ENCODE measurements at places on chromosomes 3 and 15.

GRCh38 chr3:41447701-41448100, 248.4 kb downstream of the CTNNB1 start:
- peaks cover 15% of the 10 kb centered on the region for H3K36me3 ChIP-seq
- H3K27me3 ChIP-seq = no peaks in the 10 kb centered on the region
- H3K4me3 ChIP-seq = no peak overlapping the region
- H3K4me1 ChIP-seq = no peaks in the 10 kb centered on the region

- H3K36me3 ChIP-seq = no peaks in the 10 kb centered on the region
- no peaks in the 10 kb centered on the region for H3K27me3 ChIP-seq
- H3K4me1 ChIP-seq = no peaks in the 10 kb centered on the region
- H3K4me3 ChIP-seq = no peak overlapping the region
Observed at GRCh38 chr3:53261712-53262111, 5.9 kb upstream of the TKT start.

DNA sequence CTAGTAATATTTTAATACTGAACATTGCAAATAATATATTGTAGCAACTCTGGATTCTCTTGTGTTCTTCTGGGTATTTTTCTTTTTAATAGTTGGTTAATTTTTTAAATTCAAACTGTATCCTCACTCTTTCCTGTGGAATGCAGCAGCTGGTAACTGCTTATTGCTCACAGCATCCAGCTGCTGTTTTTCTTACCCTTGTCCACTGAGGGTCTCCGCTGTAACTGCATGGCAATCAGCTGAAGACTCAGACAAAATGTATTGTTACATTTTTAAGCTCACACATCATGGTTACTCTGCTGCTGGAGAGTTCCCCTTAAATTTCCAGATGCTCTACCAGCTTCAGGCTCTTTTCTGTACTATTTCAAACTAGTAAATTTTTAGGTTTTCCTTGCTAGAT, 227.6 kb downstream of the MBNL1 start:
- no peak overlapping the region for H3K27ac ChIP-seq
- no peaks in the 10 kb centered on the region for H3K27me3 ChIP-seq
- no peaks in the 10 kb centered on the region for H3K36me3 ChIP-seq
- H3K4me1 ChIP-seq = peaks cover 10% of the 10 kb centered on the region
- no peak for DNase-seq

DNA sequence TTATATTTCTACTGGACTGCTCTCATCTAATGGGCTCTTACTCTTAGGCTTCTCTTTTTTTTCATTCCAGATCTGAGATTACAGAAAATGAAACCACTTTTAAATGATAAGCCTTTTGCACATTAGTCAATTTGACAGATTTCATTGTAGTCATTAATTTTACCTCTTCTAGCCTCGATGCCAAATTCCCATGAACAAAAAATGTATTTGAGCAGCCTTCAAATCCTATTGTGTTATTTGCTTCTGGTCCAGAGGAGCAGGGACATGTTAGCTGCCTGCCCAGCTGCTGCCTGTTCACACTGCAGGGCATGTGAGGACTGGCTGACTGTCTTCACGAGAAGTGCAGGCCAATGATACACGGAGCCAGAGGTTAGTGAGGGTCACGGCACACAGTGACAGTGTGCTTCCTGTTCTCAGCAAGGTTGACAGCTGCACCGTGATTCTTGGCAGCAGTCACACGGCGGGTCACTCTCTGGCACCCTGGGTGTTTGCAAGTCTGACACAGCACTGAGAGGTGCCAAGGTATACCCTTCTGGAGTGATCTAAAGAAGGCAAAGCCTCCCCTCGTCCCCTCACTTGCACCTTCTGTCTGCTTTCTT, 40.8 kb downstream of the KAT2B start:
- H3K4me3 ChIP-seq = peak overlapping the region; percentile 19
- H3K27me3 ChIP-seq = no peaks in the 10 kb centered on the region
- H3K27ac ChIP-seq = no peak overlapping the region
- peaks cover 20% of the 10 kb centered on the region for H3K4me1 ChIP-seq
- DNase-seq = peak; percentile 2

DNA sequence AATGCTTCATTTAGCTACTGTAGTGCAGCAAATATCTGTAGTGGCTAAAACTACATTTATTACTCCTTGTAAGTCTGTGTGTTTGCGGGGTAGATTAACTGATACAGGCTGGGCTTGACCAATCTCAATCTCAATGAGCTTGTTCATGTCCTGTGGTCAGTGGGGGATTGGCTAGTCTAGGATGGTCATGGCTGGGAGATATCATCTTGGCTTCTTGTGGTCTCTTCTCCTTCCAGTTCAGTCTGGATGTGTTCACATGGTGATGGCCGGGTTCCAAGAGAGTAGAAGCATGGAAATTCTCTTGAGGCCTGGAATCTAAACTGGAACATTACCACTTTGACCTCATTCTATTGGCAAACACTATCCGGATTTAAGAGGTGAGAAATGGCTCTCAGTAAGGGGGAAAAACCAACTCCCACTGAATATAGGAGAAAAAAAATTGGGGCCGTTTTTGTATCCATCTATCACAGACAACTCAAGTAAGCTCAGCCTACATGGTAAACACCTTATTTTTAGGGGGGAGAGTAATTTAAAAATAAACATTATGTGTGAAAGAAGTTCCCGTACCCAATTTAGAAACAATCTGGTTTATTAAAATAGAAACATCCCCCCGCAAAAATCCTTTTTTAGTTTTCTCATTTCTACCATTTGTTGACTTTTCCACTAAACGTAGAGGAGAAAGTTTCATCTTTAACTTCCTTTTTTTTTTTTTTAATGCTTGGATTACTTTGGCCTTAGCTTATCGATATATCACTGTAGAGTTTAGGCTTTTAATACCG, 284.9 kb upstream of the TBC1D5 start:
- peaks cover 9% of the 10 kb centered on the region for H3K27me3 ChIP-seq
- no peaks in the 10 kb centered on the region for H3K4me1 ChIP-seq
- H3K27ac ChIP-seq = no peak overlapping the region
- no peak overlapping the region for H3K4me3 ChIP-seq
- DNase-seq = no peak

GRCh38 chr15:90469723-90470122, 60.0 kb upstream of the CRTC3 start:
- no peak overlapping the region for H3K4me3 ChIP-seq
- H3K27ac ChIP-seq = no peak overlapping the region
- peaks cover 9% of the 10 kb centered on the region for H3K4me1 ChIP-seq
- H3K27me3 ChIP-seq = no peaks in the 10 kb centered on the region
- no peak for DNase-seq

DNA sequence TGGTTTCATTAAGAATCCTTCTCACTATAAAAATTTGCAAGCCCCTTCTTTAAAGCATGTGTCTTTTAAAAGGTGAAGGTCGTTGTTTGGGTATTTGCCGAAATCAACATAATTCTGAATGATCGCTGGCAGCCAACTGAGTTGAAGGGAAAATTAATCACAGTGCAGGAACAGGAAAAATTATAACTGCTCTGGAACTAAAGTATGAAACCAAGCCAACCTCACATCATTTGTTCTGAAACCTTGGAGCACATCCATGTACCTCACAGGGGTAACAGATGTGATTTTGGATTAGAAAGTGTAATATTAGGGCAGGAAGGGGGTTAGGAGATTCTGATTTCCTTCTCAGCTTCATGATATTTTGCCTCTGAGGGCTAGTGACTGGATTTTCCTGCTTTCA, 52.2 kb upstream of the PTX3 start:
- no peaks in the 10 kb centered on the region for H3K27me3 ChIP-seq
- no peaks in the 10 kb centered on the region for H3K4me1 ChIP-seq
- no peak overlapping the region for H3K4me3 ChIP-seq

DNA sequence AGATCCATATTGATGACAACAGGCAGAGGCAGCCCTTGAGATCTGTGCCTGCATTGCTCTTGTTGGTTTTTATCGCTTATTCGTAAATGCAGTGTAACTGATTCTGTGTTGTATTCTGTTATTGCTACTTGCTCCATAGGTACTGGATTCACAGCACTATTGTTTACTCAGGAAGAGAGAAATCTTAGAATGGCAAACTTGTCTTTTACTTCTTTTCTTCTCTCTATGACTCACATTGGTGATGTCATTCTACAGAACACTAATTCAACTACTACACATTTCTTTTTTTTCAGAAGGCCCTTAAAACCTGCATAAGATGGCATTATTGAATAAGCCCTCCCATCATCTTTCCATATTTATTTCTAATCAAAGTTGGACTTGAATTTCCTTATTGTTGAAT, 201.0 kb upstream of the GBE1 start:
- DNase-seq = no peak
- H3K4me1 ChIP-seq = no peaks in the 10 kb centered on the region
- peaks cover 5% of the 10 kb centered on the region for H3K27me3 ChIP-seq
- H3K4me3 ChIP-seq = no peak overlapping the region
- no peaks in the 10 kb centered on the region for H3K36me3 ChIP-seq

- DNase-seq = no peak
- peaks cover 5% of the 10 kb centered on the region for H3K4me1 ChIP-seq
- H3K4me3 ChIP-seq = no peak overlapping the region
- peaks cover 50% of the 10 kb centered on the region for H3K36me3 ChIP-seq
- no peak overlapping the region for H3K27ac ChIP-seq
- H3K27me3 ChIP-seq = no peaks in the 10 kb centered on the region
Observed at GRCh38 chr15:30953731-30954378, 37.6 kb downstream of the MTMR10 start.
